SIG-M5 (cell line): ENCODE measurements at places on chromosomes 11 and 22.

GRCh38 chr11:23113887-23114216 lies 253.6 kb upstream of the CCDC179 start:
- no peak for DNase-seq

- DNase-seq: no peak
Observed at GRCh38 chr11:103903621-103904323, 132.7 kb upstream of the DDI1 start.

DNA sequence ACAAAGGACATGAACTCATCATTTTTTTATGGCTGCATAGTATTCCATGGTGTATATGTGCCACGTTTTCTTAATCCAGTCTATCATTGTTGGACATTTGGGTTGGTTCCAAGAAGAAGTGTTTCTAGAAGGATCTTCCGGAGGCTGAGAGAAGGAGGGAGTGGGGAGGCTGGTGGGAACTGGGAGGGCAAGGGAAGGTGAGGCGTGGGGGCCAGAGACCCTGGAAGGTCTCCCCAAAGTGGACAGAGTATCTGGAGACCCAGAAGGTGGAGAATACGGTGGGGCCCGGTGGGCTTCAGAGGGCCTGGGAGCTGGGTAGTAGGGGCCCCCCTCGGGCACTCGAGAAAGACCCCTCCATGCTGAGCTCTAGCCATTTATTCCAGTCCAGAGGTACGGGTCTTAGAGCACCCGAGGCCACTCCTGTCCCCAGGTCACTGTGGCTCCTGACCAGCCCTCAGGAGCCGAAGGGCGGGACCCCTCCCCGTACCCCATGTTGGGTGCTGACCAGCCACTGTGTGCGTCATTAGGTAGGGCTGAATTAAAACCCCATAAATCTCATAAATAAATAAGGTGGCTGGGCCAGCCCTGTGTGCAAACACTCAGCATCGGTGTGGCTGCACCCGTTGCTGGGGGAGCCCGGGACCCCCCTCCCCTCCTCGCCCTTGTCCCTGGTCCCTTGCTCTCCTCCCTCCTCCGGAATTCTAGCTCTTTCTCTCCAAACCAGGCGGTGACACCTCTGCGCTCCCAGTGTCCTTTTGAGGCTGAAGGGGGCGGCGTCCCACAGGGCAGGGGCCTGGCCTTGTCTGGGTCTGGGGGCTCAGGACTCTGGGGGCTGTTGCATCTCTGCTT lies 38.8 kb upstream of the MUC5AC start:
- no peak for DNase-seq

- DNase-seq: no peak
Observed at GRCh38 chr11:46671958-46672315, 28.5 kb downstream of the ARHGAP1 start.

DNA sequence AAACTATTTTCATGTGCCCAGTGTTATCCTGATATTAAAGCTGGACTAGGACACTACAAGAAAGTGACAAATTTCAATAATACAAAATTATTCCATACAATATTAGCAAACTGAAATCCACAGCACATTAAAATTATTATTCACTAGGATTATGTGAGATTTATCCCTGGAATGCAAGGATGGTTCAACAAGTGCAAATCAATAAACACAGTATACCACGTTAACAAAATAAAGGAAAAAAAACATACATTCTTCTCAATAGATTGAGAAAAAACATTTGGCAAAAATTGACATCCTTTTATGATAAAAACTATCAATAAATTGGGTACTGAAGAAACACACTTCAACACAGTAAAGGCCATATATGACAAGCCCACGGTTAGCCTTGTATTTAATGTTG lies 1758.2 kb upstream of the RAG2 start:
- DNase-seq: no peak

- DNase-seq: no peak
Observed at GRCh38 chr11:130691581-130691980, 224.7 kb downstream of the SNX19 start.

- no peak for DNase-seq
Observed at GRCh38 chr11:117830674-117831351, 6.3 kb upstream of the FXYD2 start.

GRCh38 chr11:87176044-87176443 lies 138.3 kb downstream of the TMEM135 start:
- no peak for DNase-seq

DNA sequence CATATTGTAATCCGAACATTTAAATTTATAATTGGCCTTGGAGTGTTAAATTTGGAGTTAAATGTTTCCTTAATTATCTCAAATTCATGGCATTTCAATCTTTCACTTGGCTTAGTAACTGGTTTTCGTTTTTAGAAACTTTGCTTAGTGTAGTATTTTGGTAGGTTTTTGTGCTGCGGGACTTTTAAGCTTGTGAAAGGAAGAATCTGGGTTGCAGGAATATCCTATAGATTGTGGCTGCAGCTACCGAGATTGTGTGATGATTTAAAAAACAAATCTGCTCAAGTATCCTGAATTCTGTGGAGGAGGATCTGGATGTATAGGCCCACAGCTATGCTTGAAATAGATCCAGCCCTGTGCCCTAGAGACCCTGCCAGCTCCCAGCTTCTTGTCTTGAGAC lies 27.1 kb downstream of the OSBP2 start:
- no peak for DNase-seq

- DNase-seq: no peak
Observed at GRCh38 chr11:32310214-32310601, 125.1 kb downstream of the WT1 start.

GRCh38 chr22:30180616-30181015 lies 65.9 kb downstream of the LIF start:
- DNase-seq: no peak
